Forelimb muscle (tissue), 1 donor: ENCODE measurements at places on chromosomes 3 and 15. TPM values are rescaled to one million over a fixed set of nuclear protein-coding genes. Genes with fewer than 3 reads are reported as not detected.

DNA sequence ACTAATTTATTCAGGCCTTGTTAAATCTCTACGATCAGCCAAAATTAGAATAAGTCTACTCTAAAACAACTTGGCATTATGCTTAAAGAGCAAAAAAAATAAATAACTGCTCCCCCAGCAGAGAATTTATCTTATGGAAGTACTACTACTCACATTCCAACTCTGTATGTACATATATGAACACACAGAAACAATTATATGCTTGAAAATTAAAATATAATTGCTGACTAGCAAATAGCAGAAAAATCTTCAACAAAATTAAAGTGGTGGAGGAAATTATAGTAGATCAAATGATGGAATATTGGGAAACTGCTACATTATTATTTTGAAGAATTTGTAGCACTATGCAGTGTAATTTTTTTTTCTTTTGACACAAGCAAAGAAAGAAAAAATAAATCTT, 580.9 kb downstream of the MECOM start:
- DNase-seq = no peak

- no peak for DNase-seq
These were observed 38.5 kb upstream of the DNAJC13 start for GRCh38 chr3:132378846-132379245.

DNA sequence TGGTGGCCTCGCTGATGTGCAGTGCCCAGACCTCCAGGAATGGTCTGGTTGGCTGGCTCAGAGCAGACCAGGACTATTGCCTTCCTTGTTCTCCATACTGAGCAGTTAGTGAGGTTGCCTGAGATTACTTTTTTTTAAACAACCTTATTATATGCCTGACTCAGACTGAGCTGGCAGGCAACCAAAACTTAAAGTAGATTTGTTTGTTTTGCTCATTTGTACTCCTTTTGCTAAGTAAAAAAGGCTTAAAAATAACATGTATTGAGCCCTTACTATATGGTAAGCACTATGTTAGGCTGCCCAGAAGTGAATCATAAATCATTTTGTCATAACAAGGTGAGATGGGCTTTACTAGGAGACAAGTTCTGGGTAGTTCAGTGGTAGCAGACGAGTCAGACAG, 92.4 kb downstream of the GHSR start:
- DNase-seq = no peak

DNA sequence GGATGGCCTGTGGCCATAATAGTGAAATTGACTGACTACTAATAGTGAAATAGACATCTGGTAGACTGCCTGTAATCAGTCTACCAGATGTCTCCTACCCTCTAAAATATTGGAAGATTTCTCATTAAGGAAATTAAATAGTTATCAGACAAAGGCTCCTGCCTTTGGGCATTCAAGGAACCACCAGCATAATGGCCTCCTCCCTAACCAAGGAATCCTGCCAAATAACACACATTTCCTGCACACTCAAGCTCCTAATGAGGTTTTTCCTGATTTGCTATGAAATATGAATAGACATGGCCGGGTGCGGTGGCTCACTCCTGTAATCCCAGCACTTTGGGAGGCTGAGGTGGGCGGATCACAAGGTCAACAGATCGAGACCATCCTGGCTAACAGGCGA, 14.6 kb downstream of the NUSAP1 start:
- DNase-seq = no peak

The NTRK3 gene
- 2.6 TPM for polyA plus RNA-seq

GRCh38 chr3:52507359-52507758, 12.2 kb downstream of the STAB1 start:
- no peak for DNase-seq

DNA sequence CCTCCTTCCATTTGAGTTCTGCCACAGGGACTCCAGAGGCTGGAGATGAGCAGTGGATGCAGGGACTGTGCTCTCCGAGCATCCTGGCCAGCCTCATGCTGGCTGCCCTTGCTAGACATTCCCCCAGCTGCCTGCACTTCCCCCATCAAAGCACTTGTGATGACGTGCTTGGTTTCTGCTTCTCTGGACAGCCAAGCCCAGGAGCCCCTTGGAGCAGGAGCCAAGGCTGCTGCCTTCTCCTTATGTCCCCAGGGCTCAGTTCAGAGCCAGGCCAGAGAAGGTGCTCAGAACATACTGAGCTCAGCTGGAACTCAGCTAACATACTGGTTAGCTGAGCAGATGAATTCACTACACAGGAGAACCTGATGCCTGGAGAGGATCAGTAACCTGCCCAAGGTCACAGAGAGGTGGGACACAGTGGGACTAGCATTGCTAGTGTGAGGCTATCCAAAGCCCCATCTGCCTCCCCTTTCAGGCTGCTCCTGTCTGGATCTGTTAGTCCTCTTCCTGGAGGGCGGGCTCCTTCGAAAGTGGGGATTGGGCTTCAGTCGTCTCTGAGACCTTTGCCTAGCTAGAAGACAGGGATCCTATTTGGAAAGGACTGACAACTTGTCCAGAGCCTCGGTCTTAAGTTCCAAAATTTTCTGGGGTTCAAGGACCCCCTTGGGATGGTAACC, 4.3 kb downstream of the PCBP4 start:
- DNase-seq = no peak

GRCh38 chr3:123169492-123169929, 32.2 kb upstream of the SEC22A start:
- DNase-seq = no peak

DNA sequence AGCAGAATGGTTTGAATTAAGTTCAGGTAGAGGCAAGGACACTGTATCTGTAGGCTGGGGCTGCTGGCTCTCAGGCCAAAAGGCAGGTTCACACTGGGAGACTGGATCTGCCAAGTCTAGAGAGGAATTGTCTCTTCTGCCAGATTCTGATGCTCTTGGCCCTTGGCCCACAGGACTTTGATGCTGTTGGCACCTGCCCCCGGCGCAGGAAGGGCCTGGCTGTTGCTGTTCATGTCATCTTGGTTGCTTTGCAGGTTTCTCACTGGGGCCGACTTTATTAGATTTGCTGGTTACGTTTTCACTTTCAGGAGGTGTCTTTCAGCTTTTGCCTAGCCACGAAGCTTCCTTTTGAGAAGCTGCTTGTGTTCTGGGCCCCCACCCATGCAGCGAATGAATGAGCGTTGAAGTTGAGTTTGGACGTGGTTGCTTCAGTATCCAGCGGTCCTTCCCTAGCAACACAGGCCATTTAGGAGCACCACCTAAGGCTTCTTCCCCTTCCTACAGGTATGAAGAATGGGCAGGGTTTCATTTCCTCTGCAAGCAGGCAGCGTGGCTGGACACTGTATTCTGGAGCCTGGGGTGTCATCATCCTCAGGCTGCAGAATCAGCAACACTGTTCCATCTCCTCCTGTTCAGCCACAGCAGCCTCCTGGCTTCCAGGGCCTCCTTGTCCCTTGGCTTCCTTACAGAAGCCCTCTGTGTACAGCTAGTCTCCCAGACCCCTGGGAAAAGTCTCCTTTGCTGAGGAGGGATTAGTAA, 65.6 kb upstream of the PRR23C start:
- no peak for DNase-seq

DNA sequence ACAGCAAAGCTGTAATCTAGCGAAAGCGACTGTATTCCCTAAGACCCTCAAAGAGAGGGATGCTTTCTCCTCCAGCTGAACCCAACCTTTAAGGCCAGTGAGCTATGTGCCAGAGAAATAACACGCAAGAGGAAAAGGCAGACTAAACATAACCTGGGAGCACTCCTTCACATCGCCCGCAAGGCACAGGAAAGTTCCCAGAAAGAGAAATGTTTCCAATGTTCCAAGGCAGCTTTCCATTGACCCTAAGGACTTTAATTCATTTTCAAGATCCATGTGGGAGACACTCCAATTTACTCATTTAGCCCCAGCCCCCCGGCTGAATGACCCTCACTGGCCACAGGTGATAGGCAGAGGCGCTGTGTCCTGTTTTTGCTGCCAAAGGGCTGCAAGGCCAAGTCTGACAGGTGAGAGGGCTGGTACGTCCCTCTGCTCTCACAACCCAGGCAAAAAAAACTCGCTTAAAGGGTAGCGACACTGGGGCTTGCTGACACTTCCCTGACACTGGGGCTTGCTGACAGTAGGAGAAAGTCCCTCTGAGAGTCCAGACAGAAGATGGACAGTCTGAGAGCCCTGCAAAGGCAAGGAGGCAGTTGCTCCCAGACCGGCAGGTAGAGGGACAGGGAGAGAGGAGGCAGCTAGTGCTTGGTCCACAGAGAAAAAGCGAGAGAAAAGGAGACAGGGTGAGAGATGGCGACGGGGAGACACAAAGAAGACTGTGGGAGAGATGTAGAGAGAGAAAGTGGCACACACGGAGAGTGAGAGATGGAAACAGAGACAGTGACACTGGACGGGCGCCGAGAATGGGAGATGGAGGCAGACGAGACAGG, 702 bp downstream of the ARHGEF3 start:
- no peak for DNase-seq

- no peak for DNase-seq
These were observed 69.6 kb downstream of the LRTM1 start for GRCh38 chr3:54858093-54858785.

The ITIH1 gene
- not detected for polyA plus RNA-seq

- DNase-seq = no peak
These were observed 310.6 kb downstream of the MAGI1 start for GRCh38 chr3:65728138-65728537.

The SLC27A2 gene
- 0.09 TPM for polyA plus RNA-seq

GRCh38 chr15:49649987-49650386, 29.1 kb downstream of the DTWD1 start:
- no peak for DNase-seq

- no peak for DNase-seq
These were observed 33.2 kb downstream of the SMAD6 start for GRCh38 chr15:66734961-66735908.

GRCh38 chr3:129424185-129424841, 4.1 kb downstream of the EFCAB12 start:
- DNase-seq = no peak

GRCh38 chr3:70342149-70342548, 29.7 kb upstream of the MDFIC2 start:
- no peak for DNase-seq

- DNase-seq = no peak
These were observed 5.9 kb upstream of the NDUFAF1 start for GRCh38 chr15:41408234-41408641.

DNA sequence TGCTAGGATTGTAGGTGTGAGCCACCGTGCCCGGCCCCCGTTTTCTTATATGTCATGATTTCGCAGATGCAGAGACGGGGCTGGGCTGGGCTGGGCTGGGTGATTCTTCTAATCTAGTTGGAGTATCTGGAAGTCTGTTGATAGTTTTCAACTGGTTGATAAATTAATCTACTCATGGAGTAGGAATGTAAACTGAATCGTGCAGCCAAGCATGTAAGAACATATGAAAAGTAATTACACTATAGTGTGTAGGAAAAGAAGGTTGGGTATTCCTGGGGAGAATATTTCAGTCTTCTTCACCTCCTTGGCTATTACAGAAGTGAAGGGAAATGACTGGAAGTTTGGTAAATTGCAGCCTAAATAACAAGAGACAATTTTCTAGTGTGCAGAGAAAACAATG, 82.6 kb upstream of the MAGI1 start:
- no peak for DNase-seq

DNA sequence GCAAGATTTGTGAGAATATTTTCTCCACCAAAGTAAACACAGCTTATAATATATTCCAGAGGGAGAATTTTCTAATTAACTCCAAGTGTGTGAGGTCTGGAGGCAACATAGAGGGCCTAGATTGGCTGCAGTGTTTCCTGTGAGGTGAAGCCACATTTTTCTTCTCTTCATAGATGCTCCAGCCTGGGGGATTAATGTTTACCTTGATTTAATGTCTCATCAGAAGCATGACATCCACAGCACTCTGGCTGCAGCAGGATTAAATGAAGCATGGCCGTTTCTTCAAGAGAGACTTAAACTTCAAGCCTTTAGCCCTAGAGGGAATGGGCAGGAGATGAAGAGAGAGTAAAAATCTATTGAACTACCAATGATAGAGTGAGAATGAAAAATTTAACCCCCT, 137.9 kb upstream of the ZBTB20 start:
- no peak for DNase-seq

GRCh38 chr3:56980243-56980642, 80.2 kb upstream of the SPATA12 start:
- no peak for DNase-seq

The SLC28A1 gene
- 0.39 TPM for polyA plus RNA-seq

DNA sequence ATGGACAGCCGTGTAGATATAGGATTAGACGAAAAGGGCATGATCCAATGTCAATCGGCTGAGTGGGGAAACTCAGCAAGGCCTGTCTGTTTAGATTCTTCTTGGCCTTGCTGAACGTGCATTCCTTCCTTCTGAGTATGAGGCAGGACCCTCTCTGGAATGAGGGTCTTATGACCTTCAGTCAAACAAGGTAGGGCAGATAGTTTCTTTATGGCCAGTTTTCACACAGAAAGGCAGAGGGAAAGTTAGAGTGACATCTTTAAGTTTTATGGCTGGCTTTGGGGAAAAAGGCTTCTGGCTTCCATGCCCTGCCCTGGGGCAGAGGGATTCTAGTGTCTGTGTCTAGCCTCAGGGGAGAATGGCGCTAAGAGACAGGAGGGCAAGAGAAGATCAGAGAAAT, 29.7 kb downstream of the ARNT2 start:
- no peak for DNase-seq

DNA sequence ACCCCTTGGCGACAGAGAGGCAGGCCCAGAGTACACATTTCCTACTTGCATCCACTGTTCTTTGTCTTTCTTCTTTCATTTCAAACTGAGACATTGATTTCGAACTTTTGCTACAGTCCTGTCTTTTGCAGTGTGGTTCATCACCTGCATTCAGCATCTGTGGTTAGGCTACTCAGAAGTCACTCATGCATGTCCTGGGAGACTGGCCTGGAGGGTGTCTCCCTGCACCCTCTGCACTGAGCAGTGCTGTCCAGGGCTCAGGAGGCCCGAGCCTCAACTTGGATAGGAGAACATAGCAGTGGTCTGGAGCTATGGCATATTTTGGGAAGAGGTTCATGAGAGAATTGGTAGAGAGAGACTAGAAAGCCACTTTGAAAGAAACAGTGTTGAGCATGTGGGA, 240.2 kb upstream of the TPRG1 start:
- DNase-seq = no peak

DNA sequence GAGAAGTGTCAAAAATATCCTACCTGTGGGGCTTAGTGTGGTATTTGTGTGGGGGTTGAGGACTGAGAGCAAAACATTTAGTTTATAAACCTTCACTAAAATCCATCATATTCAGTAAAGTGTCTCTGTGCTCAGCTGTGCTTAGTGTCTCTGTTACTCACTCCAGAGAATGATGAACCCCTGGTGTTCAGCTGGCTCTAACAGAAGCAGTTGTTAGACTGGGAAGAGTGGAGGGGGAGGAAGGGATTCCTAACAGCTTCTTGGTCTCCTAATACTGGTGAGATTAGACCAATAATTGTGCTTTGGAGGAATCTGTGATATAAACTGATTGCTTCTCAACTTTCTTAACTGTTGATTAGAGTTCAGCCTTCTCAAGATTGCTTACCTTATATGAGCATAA, 1123.5 kb downstream of the ROBO2 start:
- DNase-seq = no peak

The GRAMD2A gene
- polyA plus RNA-seq = 2.5 TPM

The CCDC191 gene
- 4.8 TPM for polyA plus RNA-seq

The TM4SF1 gene
- 29.0 TPM for polyA plus RNA-seq

- DNase-seq = no peak
These were observed 23.7 kb upstream of the RPN1 start for GRCh38 chr3:128674161-128674784.

GRCh38 chr15:94135486-94136147, 95.7 kb upstream of the MCTP2 start:
- DNase-seq = no peak

GRCh38 chr3:56960234-56960917, 100.1 kb upstream of the SPATA12 start:
- no peak for DNase-seq

The POTEB3 gene
- polyA plus RNA-seq = not detected

The LPP gene
- polyA plus RNA-seq = 12.4 TPM
